ENCODE measurements at places on chromosomes 16 and 17. TPM values are rescaled to one million over a fixed set of nuclear protein-coding genes. Genes with fewer than 3 reads are reported as not detected.

- peak; percentile 84 for DNase-seq
Observed at GRCh38 chr17:57988301-57989250, 522 bp upstream of the VEZF1 start.

CES1 gene
- total RNA-seq: 11.6 TPM

GRCh38 chr16:54425681-54426552 lies 139.3 kb upstream of the IRX3 start:
- DNase-seq: no peak

OR4D1 gene
- not detected for total RNA-seq

DNA sequence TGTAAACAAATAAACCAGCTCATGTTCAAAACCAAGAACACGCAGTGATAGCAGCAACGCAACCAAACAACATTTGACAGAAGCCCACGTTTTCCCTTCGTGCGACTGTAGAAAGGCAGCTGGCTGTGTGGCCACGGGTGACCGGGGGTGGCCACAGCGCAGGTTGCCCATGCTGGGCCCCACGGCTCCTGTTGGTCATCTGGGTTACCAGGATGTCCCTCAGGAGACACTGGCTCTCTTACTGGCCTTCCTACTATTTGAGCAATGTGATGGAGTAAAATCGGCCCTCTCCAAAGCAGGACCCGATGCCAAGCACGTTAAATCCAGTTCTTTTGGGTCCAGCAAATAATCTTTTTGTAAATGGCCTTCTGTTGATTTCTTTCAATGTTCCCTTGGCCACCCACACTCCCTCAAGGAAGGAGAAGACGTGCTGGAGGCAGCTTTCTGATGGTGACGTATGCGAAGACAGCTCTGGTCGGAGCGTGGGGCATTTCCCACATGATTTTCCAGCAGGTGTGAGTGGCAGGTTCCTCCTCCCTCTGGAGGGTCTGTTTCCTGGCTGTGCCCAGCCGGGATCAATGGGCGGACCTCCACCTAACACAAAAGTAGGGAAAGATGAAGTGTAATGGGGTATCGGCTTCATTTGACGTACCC lies 143.1 kb upstream of the CHMP6 start:
- peak; percentile 26 for DNase-seq

- peak; percentile 70 for DNase-seq
Observed at GRCh38 chr16:28863929-28864793, 518 bp downstream of the SH2B1 start.
